T-cell (primary cell): ENCODE measurements at places on chromosomes 11 and 22. TPM values are rescaled to one million over a fixed set of nuclear protein-coding genes. Genes with fewer than 3 reads are reported as not detected.

DNA sequence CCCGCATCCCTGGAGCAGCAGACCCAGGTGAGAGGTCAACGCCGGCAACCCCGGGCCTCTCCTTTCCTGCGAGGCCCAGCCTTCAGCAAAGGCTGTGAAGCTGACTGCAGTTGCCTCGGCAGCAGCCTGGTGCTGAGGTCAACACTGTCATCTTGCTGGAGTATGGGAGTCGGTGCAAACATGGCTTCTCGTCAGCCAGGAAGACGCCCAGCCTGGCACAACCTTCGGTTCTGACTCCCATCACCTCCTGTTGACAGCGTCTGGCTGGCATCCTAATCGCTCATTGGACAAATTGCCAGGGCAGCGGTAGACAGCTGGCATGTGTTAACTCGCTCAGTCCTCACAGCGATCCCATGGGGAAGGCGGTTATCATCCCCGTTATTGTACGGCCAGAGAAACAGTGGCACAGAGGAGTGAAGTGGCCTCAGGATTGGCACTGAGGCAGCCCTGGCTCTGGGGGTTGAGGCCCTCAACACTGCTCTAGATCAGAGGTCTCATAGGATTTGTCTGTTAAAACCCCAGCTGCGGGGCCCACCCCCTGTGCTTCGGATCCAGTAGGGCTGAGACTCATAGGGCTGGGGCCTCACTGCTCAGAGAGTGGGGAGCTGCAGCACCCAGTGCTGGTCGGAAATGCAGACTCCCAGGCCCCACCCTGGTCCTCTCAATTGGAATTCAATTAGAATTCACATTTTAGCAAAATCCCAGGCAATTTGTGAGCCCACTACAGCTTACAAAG lies 39.3 kb upstream of the TP53I11 start:
- no peak for DNase-seq

- DNase-seq: no peak
Observed at GRCh38 chr11:78973876-78974275, 399.2 kb upstream of the NARS2 start.

- DNase-seq: no peak
Observed at GRCh38 chr11:128735935-128736605, 42.2 kb downstream of the FLI1 start.

DNA sequence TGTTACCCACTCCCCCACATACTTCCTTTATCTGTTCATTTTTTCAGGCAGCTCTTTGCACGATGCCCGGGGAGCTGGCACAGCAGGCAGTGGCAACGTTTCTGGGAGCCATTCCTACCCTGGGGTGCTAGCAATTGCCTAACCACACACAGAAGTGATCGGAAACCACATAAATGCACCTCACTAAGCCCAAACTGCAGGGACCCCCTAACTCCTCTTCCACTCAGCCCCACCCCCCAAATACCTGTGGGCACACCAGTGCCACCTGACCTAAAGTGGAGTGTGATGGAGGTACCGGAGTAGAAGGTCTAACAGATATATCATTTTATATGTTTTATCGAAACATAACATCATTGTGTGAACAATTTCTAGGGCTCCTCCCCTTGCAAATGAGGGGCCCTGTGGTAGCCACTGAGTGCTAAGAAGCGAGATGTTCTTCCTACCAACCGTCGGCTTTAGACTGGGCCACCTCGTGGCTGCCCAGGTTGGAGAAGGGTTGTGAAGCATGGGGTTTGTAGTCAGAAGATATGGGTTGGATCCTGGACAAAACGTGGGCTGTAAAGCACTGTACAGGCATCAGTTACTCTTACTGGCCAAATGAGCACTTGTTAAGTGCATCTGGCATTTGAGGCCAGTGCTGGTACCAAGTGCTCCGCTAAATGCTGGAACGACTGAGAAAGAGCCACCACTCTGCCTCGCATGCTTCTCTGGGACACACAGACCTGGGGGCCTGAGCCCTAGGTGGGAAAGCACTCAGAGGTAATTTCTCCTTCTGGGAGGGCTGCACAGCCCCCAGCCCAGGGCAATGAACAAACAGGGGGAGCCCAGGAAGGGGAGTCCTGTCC lies 2.8 kb downstream of the MRGPRD start:
- DNase-seq: no peak

DNA sequence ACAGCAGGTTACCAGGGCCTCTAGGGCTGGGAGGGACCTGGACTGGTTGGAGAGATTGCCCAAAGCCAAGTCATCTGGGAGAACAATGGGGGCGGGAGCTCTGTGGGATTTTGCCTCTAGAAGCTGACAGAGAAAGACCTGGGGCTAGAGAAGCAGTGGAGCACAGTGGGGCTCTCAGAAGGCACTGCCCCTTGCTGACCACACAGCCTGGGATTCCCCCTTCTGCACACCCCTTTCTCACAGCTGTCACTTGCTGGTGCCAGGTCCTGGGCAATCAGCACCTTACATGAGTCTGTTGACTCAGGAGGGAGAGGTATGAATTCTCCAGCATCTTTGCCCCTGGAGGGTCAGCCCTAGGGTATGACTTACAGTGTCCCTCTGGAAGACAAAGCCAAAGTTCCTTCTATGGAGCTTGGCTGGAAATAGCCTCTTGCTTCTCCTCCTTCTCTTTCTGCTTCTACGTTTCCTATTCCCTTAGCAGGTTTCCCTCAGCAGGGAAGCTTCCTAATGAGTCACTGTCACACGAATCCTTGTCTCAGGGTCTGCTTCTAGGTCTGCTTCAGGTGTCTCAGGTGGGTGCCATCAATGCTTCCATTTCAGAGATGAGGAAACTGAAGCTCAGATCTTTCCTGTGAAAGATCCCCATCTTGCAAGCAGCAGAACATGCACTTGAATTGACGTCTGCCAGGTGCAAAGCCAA lies 27.0 kb downstream of the GDPD5 start:
- no peak for DNase-seq

GRCh38 chr11:22031791-22032190 lies 161.1 kb upstream of the ANO5 start:
- DNase-seq: no peak

- DNase-seq: no peak
Observed at GRCh38 chr11:109729761-109730160, 307.8 kb downstream of the C11orf87 start.

DNA sequence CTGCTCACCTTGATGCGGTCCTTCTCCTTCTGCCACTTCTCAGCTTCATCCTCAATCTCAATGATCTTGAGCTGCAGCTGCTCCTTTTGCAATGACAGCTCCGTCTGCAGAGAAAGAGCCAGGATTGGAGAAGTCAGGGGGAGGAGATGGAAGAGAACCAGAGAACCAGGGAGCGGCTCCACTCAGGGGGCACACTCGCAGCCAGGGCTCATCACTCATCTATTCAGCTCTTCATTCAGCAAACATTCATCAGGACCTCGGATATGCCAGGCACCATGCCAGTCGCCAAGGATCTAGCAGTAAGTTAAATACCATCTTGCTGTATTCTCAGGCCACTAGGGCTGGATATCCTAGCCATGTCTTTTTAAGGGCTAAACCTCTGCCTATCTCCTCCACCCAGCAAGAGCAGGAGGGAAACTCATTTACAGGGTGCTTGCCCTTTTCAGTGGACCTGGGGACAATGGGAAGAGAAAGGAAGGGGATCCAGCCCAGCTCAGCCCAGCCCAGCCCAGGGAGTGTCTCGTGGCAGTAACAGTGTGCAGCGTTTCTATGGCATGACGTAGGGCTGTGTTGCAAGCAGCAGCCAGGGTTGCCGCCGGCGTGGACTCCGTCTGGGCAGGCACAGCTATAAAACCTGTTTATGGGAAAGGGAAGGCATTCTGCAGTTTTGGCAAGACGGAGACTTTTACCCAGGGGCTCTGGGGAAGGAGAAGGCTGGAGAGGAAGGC lies 9.4 kb downstream of the TRIM29 start:
- no peak for DNase-seq

The CELSR1 gene
- total RNA-seq: 2.7 TPM

The GRK3 gene
- total RNA-seq: 2.8 TPM
